ENCODE measurements at places on chromosomes 7 and 10.

- DNase-seq, result no peak
Observed at GRCh38 chr7:11182736-11183135, 209.1 kb downstream of the PHF14 start.

GRCh38 chr7:141974831-141975230, 1.3 kb upstream of the TAS2R38 start:
- DNase-seq, result no peak

- DNase-seq, result no peak
Observed at GRCh38 chr7:138072726-138073125, 3.5 kb upstream of the AKR1D1 start.

DNA sequence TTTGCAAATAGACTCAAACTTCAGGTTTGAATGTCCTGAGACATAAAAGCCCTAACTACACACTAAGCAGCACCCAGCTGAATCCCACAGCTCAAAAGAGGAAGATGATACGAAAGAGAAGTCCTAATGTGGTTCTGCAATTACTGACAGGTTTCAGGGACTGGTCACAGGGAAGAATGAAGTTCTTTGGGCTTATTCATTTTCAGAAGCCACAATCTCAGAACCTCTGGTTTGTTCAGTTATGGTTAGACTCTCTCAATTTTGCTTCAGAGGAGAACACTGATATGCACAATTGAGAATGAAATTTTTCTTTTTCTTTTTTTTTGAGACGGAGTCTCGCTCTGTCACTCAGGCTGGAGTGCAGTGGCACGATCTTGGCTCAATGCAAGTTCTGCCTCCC, 94.6 kb upstream of the FAM180A start:
- no peak for DNase-seq

DNA sequence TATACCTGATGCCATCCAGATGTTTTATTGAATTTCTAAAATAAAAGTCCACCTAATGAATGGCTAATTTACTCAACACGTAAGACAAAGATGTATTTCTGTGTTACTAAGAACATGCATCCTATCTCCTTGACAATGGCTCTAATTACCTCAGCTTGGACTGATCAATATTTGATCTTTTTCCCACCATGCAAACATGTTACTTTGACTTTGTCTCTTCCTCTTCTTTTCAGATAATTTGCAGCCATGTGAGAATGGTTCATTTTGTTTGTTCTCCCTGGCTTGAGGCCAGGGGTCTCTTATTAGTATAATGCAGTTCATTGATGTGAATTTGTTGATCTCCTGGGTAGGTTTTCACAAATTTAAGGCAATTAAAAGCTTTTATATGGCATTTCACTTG, 302.1 kb downstream of the ADK start:
- no peak for DNase-seq

DNA sequence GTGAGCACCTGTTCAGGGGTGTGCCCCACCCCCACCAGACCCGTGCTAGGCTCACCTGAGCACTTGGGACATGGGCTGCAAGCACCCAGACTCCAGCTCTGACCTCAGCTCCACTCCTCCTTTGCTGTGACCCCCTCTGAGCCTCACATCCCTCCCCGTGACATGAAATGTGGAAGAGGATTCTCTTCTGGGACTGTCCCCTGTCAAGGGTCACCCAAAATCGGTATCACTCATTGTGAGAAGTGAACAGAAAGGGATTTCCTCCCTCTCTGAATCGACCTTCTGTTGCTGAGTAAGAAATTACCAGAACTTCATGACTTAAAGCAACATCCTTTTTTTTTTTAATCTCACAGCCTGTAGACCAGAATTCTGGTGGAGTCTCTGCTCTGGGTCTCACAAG, 6.2 kb upstream of the CHST15 start:
- DNase-seq, result no peak
